ENCODE measurements at places on chromosomes 12 and 14.

GRCh38 chr14:96486705-96487104, 15.5 kb upstream of the PAPOLA start:
- DNase-seq = no peak

DNA sequence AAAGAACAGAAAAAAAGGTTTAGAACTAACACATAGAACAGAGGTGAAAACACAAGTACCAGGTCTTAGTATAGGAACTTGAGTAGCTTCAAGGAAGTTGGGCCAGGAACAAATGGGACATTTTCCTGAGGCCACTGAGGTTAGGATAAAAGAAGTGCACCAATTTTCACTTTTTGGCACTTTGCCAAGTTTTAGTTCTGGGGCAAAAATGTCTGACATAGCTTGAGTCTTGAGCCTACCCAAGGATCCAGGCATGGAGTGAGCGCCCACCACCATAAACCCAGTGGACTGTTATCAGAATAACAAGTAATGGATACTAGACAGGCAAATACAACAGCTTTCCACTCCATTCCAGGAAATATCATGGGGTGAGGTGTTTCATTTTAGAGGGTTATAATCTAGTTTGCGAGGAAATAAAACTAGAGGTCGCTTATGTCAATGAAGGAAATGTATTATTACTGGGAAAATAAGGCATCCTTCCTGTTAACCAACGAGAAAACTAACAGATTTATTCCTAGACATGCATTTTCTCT, 199.7 kb upstream of the HMGA2 start:
- DNase-seq = no peak

- no peak for DNase-seq
Observed at GRCh38 chr12:11712491-11712890, 63.0 kb downstream of the ETV6 start.

DNA sequence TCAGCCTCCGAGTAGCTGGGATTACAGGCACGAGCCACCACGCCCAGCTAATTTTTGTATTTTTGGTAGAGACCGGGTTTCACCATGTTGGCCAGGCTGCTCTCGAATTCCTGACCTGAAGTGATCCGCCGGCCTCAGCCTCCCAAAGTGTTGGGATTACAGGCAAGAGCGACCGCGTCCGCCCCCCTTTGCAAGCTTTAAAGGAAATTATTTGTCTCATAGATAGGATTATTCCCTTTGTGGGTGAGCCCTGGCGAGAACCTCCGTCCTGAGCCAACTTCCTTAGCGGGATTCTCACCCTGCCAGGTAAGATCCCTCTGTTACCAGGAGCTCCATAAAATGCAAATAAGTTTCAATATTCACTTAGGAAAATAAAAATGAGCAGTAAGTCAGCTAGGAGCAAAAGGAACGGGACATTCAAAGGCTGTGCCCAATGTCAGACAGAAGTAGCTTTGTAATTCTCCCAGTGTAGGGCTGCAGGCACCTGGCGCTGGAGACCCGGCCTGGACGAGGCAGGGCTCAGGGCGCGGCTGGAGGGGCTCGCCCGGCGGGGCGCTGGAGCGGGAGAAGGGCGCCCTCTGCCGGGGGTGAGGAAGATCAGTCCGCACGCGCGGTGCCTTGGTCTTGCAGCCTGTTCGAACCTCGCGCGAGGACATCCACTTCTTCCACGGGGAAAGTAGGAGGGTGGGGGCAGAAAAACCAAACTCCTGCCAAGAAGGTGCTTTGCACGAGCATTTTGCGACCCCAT, 47.2 kb upstream of the PLXNC1 start:
- peak; percentile 82 for DNase-seq

DNA sequence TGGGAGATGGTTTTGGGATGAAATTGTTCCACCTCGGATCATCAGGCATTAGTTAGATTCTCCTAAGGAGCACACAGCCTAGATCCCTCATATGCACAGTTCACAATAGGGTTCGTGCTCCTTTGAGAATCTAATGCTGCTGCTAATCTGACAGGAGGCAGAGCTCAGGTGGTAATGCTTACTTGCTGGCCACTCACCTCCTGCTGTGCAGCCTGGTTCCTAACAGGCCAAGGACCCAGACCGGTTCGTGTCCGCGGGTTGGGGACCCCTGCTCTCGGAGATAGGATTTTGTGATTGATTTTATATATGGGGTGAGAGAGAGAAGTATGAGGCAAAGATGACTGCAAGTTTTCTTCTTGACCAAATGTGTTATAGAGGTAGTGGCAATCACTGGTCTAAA, 57.5 kb downstream of the CCDC91 start:
- no peak for DNase-seq

GRCh38 chr12:102169922-102170621, 27.6 kb downstream of the PMCH start:
- DNase-seq = no peak

DNA sequence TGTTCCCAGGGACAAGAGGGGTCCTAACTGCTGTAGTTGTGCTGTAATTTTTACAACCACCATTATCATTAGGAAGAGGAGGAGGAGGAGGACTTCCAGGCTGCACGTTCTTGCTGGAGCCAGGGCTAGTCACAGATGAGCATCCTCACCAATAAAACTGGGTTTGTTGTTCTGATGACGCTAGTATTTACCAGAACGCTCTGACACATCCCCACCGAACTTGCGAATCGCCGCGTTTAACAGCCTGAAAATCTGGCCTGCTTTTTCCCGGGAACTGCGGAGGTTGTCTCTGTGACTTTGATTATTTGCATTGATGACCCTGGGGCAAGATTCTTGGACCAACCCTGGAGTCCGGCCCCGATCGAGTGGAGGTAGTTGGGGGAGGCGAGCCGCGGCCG, 10.2 kb downstream of the TBX5 start:
- DNase-seq = no peak

DNA sequence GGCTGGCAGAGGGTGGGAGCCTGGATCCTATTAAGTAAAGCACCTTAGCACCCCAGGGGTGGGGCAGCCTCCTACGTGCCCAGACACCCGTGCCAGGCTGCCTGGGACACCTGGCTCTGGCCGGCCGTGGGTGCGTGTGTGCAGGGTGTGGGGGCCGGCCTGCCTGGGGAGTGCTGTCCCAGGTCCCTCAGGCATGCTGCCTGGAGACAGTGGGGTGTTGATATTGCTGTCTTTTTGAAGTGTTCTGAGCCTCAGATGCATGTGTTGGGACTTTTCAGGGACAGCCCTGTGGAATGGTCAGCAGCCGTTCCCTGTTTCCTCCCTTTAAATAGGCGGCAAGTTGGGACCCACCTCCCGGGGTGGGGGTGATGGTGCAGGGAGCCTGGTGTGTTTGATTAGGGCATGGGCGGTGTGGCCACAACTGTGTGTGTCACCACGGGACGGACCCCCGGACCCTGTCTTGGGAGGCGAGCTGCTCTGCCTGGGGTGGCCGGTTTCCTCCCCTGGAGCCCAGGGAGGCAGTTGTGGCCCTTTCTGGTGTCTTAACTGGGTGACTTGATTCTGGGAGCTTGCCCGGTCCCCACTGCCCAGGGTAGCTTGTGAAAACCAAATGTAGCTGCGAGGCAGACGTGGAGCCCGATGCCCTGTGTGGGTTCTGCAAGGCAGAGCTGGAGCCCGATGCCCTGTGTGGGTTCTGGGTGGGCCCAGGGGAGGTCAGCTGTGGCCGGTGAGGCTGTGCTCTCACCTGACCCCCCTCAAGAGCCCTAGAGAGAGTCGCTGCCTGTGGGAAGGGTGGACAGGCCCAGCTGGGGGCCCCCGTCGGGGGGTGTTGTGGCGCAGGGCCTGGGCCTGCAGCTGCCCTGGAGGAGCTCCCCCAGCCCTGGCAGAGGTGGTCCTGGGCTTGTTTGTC, 8.2 kb downstream of the ULK1 start:
- DNase-seq = no peak

DNA sequence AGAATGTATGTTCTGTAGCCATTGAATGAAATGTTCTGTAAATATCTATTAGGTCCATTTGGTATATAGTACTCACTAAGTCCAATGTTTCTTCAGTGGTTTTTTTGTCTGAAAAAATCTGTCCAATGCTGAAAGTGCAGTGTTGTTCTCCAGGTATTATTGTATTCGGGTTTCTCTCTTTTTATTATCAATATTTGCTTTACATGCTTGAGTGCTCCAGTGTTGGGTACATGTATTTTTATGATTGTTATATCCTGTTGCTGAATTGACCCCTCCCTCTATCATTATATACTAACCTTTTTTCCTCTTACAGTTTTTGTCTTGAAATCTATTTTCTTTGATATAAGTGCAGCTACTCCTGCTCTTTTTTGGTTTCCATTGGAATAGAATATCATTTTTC, 382.2 kb downstream of the CCER1 start:
- DNase-seq = no peak

GRCh38 chr12:123840765-123841425, 78.8 kb downstream of the DNAH10 start:
- no peak for DNase-seq

DNA sequence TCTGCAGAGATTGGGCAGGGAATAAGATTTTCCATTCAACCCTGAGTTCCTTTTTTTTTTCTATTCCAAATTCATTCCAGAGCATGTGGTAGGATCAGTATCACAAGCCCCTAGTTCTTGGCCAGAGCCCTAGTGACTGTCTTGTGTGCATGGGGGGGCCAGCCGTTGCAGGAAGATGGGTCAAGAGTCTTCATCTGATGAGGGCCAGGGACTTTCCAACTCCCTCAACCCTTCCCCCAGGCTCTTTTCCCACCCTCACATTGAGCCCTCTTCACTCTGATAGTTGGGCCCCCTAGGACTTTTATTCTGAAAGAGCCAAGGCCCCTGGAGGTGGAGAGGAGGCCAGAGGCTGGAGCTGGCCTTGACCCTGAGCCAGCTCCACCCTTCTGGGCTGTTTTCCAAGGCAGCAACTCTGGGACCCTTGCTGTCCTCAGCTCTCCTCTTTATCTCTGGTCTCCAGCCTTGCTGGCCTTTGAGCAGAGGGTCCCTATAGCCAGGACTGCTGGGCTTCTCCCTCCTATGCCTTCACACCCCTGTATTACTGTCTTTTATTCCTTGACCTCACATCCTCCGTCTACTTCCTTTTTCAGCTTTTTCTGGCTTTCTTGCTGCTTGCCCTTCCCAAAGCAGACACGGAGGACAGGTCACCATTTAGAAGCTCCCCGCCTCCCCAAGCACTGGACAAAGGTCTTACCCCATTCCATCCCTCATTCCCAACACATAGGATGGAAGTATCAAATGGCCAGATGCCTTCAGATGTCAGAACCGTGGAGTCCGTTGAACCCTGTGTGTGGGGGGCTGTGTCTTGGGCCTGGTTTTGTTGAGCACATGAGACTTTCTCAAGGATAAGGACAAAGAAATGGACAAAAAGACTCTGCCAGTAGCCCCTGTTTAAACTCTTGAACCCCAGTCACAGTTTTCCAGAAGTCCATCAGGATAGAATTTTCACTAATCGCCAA, 5.6 kb downstream of the RBP5 start:
- DNase-seq = no peak

GRCh38 chr14:33618361-33619105, 332.3 kb downstream of the EGLN3 start:
- DNase-seq = no peak
